NCI-H2081 treated with DMSO at 0.1 percent for 48 hours (cell line): ENCODE measurements at places on chromosomes 16 and 17.

DNA sequence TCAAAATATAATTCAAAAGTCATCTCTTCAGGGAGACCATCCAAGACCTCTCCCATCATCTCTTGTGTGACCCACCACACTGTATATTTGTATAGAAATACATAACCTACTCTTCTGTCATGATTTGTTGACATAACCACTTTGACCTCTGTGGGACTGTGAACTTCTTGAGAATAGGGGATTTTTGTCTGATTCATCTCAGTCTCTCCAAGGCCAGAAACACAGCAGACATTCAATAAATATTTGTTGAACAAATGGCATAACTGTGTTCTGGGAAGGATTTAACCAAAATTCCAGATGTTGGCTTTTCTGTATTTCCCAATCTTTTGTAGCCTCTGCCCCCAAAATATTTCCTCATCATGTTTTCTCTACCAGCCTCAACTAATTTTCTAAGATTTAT, 169.7 kb downstream of the CDH11 start:
- DNase-seq, result no peak

DNA sequence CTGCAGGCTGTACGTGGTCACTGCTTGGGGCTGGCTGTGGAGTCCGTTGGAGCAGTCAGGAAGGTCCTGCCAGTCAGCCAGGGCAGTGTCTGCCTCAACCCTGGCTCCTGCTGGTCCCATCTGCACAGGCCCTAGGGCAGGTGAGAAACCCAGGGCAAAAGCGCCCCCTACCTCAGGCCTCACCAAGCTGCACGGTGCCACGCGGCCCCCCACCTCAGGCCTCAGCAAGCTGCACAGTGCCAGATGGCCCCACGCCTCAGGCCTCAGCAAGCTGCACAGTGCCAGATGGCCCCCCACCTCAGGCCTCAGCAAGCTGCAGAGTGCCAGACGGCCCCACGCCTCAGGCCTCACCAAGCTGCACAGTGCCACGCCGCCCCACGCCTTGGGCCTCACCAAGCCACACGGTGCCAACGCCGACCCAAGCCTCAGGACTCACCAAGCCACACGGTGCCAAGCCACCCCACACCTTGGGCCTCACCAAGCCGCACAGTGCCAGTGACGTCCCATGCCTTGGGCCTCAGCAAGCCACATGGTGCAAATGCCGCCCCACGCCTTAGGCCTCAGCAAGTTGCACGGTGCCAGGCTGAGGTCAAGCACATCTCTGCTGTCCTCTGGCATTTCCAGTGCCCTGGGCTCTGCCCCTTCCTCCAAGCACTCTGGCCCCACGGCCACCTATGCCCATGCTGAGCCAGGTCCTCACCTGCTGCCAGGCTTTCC, 5.5 kb downstream of the TMEM204 start:
- DNase-seq, result no peak

GRCh38 chr16:65201511-65201910, 79.6 kb upstream of the CDH11 start:
- no peak for DNase-seq

DNA sequence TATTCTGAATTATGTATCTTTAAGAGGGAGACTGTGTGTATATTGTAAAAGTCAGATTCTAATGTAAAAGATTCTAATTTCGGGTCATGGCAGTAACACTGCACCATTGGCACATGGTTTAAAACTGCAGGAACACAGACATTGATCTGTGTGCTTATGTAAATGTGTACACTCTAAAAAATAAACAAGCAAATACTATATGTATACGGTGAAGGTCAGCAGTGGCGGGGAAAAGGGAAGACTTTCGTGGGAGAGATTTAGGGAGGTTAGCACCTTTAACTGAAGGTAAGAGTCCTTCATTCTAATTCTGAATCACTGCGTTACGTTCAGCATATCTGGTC, 157.8 kb upstream of the FAM20A start:
- DNase-seq, result no peak

- DNase-seq, result no peak
Observed at GRCh38 chr17:55620023-55620422, 102.6 kb downstream of the TMEM100 start.

DNA sequence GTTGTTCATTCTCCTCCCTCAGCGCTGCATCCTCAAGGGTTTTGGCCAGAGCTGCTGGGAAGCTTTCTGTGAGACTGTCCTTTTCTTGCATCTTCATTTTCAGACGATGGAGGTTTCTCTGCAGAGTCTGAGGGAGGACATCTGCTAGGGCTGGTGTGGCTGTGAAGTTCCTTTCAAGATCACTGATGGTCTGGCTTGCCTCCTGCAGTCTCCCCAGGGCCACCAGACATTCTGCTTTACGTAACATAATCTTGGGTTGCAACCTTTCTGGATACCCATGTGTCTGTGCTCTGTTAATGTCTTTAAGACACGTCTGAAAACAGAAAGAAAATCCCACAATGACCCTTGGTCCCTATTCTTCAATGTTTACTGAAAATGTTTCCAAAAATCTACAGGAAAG, 29.0 kb downstream of the SMYD4 start:
- DNase-seq, result no peak

GRCh38 chr17:76570877-76571471, 14.7 kb downstream of the ST6GALNAC2 start:
- DNase-seq, result no peak

DNA sequence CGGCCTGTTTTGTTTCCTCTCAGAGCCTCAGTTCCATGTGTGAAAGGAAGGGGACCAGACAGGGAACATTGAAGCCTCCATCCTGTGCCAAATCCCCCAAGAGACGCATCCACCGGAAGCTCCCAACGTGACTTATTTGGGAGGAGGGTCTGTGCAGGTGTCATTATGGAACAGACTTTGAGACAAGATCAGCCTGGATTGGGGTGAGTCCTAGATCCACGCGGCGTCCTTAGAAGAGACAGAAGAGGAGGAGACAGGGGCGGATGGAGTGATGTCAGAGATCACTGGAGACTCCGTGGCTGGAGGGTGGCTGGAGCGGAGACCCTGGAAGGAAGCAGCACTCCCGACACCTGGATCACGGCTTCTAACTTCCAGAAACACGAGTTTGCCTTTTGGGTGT, 80.0 kb downstream of the KLHDC4 start:
- DNase-seq, result no peak

DNA sequence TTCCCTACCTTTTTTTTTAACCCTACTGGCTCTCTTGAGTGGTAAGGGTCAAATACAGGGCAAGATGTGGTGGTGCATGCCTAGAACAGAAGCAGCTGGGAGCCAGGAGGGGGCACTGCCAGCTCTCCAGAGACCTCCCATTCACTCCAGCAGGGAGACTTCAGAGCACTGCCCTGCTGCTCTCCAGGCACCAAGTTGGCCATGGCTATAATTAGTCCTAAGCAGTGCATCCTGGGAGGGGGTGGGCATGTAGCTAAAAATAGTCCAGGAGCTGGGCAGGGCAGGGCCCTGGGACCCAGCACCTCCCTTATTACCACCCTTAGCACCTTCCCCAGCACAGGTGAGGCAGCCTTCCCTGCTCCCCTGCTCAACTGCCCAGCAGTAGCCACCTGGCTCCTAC, 3.5 kb downstream of the CORO6 start:
- DNase-seq, result no peak

- DNase-seq, result no peak
Observed at GRCh38 chr16:54425681-54426552, 139.3 kb upstream of the IRX3 start.

GRCh38 chr16:87407511-87408112, 15.5 kb downstream of the MAP1LC3B start:
- DNase-seq, result no peak

DNA sequence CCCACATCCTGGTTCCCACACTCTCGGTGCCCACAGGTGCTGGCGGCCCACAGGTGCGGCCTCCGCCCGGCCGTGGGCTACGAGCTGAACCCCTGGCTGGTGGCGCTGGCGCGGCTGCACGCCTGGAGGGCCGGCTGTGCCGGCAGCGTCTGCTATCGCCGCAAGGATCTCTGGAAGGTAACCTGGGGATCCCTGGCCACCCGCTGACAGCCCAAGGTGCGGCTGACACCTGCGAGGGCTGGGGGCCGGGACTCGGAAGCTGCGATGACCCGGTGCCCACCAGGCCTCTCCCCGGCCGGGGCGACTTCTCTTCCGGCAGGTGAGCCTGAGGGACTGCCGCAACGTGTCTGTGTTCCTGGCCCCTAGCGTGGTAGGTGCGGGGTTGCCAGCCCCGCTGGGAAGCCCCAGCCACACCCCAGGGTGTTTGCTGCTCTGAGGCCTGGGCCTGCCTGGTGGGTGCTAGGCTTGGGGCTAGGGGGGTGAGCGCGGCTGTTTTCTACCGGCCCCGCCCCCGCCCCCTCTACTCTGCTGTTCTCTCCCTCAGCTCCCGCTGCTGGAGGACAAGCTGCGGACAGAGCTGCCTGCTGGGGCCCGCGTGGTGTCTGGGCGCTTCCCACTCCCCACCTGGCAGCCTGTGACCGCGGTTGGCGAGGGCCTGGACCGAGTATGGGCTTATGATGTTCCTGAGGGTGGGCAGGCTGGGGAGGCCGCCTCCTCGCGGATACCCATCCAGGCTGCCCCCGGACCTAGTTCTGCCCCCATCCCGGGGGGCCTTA, 1.0 kb downstream of the ANTKMT start:
- DNase-seq, result no peak

GRCh38 chr16:80066805-80067580, 466.5 kb upstream of the MAF start:
- DNase-seq, result no peak

- no peak for DNase-seq
Observed at GRCh38 chr17:73307130-73307529, 4.7 kb downstream of the CDC42EP4 start.

- DNase-seq, result no peak
Observed at GRCh38 chr16:4016658-4017057, 99.6 kb downstream of the ADCY9 start.

GRCh38 chr17:75753514-75754377, 11.2 kb downstream of the GALK1 start:
- no peak for DNase-seq

DNA sequence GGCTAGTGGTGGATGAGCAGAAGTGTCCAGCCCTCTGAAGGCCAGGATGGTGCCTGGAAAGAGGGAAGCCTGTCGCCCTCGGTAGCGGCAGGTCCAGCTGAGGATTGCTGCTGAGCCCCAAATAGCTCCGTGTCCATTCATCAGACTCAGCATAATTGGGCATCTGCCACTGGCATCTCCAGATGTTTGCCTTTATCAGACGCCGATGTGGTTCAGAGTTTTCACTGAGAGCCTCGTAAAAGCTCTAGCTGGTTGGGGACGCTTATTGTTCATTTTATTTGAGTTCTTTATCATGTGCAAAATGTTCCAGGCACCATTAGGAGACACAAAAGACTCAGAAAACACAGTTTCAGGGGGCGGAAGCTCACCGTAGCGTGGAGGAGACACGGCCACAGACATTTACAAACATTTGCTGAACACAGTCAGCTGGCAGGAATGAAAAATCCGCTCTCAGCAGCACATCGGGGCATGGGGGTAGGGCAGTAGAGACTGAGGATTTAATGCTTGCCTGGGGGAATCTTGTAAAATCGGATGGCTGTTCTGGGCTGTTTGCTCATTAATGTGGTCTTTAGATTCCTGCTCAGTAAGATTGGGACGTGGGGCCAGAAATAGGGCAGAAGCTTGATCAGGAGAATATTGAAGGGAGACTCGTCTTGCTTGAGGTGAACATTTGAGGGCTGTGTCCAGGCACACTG, 41.7 kb downstream of the SMPD3 start:
- DNase-seq, result peak; percentile 45

- DNase-seq, result no peak
Observed at GRCh38 chr17:9509236-9509816, 66.3 kb downstream of the STX8 start.

- no peak for DNase-seq
Observed at GRCh38 chr16:53542283-53542682, 39.3 kb upstream of the AKTIP start.

DNA sequence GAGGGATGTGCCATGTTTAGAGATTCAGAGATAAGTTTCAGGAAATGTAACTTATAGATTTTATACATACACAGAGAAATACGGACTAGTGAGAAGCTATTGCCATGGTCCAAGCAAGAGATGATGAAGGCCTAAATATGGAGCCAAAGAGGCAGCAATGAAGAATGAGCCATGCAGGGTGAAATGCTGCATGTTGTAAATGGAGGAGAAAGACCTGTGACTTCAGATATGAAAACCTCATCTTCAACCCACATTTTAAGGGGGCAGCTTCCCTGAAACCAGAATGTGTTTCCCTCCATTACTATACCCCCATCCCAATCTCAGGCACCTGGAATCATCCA, 2.9 kb downstream of the CCL2 start:
- DNase-seq, result no peak

DNA sequence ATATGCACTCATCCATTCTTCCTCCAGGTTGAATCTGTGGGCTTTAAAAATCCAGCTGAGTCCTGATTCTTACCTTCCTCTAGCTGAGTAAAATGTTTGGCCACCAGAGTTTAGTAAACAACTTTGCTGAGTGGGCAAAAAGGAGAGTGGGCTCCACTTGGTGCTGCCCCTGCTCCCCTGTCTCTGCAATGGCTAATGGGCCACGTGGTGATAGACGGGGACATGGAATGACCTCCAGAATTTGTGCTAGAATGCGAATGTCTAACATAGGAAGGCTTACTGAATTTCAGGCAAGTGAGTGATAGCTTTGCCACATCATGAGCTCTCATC, 137.3 kb upstream of the CES5A start:
- no peak for DNase-seq

DNA sequence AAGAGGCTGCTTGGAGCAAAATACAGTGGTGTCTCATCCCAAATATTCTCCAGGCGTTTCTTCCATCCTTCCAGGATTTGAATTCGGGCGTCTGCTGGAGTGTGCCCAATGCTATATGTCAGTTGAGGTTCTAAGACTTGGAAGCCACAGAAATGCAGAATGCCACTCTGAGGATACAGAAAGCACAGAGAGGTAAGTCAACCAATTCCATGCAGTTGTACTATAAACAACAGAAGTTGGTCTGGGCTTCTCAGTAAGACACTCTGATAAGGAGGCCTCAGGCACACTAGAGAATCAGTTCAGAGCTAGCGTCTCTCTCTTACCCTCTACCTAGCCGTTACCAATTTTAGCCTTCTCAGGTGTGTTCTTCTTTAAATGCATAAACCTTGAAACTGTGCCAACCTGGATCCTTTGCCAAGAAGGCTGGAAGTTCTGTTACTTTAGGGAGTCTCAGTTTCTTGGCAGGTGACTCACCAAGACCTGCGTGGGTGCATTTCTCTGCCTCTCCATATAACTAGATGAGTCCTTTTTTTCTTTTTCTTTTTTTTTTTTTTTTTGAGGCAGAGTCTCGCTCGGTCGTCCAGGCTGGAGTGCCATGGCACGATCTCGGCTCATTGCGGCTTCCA, 15.1 kb downstream of the NQO1 start:
- DNase-seq, result no peak

GRCh38 chr17:15247891-15248529, 17.1 kb downstream of the PMP22 start:
- DNase-seq, result no peak

GRCh38 chr17:51601622-51602261, 341.4 kb downstream of the UTP18 start:
- no peak for DNase-seq
